ENCODE measurements at places on chromosomes 11 and 22.

DNA sequence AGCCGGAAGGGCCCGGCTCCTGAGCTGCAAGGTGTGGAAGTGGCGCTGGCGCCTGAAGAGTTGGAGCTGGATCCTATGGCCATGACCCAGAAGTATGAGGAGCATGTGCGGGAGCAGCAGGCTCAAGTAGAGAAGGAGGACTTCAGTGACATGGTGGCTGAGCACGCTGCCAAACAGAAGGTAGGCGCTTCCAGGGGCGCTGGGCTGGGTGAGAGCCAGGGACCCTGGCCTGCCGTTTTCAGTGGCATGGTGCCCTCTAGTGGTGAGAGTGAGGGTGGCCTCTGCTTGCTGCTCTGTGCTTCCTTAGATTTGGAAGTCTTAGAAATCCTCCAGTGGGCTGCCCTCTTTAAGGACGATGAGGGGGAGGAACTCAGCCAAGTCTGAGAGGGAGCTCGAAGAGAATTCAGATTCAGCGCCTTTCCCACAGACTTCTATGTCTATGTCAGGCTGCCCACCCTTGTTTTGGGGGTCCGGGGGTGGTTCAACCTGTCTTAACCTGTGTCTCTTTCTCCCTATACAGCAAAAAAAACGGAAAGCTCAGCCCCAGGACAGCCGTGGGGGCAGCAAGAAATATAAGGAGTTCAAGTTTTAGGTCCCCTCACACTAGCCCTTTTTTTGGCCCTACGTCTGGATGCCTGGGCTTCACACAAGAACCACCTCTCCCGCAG, 1.8 kb upstream of the PACS1 start:
- no peak for DNase-seq

DNA sequence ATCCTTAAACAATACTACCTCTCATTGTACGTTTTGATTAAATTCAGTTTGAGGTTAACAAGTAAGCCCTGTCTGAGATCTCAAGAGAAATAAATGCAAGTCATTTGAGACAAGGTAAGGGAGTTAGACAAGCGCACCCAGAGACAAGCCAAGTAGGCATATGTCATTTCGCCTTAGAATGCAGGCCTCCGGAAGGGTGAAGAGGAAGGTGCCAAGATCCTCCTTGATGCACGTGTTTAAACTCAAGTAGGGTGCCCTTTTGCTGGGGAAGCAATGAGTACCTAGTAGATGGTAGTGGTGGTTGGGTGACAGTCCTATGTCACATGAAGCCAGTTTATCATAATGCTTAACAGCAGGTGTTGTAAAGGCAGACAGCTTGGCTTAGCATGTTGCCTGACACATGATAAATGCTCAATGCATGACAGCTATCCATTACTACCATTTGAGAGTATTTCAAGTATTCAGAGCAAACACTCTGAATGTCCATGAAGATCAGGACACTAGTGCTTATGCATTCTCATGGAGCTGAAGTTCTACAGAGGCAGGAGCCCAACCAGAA, 415.9 kb downstream of the TMEM135 start:
- DNase-seq: no peak

GRCh38 chr11:12113294-12113693, 2.9 kb downstream of the MICAL2 start:
- no peak for DNase-seq

- DNase-seq: no peak
Observed at GRCh38 chr11:81874635-81875034, 859.0 kb downstream of the FAM181B start.

DNA sequence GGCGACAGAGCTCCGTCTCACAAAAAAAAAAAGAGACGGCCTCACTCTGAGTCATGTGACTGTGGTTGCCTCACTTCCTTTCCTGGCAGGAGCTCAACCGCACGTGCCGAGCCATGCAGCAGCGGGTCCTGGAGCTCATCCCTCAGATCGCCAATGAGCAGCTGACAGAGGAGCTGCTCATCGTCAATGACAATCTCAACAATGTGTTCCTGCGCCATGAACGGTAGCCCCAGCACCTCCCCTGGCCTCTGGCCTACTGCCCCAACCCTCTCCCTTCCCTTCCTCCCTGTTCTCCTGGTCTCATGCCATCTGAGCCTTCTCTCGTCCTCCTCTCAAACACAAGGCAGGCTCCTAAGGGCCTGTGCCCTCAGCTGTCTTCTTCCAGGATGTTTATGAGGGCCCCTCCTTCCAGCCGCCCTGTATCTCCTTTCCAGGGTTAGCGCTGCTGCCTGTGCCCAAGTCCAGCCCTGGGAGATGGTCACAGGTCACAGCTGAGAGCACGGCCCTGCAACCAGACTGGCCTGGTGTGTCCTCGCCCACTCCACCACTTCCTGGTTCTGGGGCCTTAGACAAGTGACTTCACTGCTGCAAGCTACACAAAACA, 30.7 kb downstream of the TOM1 start:
- no peak for DNase-seq
